ENCODE measurements at places on chromosomes 1 and 21.
A peak's percentile ranks its signal among the peaks of the same experiment; 100 is the strongest.

DNA sequence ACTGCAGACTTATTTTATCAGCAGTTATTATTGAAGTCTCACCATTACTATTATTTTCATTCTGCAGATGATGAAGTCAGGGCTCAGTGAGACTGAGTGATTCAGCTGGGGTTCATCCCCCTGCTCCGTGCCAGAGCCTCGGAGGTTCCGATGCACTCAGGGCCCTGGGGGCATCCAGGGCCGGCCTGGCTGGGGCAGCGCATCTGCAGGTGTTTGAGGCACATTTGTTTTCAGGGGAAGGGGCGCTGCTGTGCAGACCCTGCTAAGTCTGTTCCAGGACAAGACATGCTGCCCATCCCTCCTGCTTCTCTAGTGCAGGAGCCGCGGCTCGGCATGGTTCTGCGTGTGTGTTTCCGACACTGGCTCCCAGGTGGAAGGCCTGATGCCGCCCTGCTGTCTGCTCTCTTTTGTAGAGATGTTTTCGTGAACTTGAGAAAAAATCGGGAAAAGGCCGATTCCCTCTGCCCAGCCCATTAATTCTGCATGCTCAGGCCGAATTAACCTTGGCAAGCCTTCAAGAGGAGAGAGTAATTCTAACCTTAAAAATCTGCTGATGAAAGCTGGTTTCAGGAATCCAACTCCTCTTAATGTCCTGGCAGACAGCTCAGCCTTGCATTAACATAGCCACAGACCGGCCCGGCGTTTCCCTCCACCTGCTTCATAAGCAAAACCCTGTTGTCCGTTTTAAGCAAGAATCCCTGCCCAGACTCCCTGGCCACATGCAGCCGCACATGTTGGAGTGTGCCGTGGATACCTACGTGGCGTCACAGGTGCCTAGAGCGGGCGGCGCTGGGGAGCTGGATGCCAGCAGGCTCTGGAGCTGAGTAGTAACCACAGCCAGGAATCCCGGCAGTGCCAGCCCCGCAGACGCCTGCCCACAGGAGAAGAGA lies 316.0 kb upstream of the VAMP3 start:
- DNase-seq, result no peak

GRCh38 chr21:20802201-20802600 lies 196.0 kb upstream of the NCAM2 start:
- DNase-seq, result no peak

DNA sequence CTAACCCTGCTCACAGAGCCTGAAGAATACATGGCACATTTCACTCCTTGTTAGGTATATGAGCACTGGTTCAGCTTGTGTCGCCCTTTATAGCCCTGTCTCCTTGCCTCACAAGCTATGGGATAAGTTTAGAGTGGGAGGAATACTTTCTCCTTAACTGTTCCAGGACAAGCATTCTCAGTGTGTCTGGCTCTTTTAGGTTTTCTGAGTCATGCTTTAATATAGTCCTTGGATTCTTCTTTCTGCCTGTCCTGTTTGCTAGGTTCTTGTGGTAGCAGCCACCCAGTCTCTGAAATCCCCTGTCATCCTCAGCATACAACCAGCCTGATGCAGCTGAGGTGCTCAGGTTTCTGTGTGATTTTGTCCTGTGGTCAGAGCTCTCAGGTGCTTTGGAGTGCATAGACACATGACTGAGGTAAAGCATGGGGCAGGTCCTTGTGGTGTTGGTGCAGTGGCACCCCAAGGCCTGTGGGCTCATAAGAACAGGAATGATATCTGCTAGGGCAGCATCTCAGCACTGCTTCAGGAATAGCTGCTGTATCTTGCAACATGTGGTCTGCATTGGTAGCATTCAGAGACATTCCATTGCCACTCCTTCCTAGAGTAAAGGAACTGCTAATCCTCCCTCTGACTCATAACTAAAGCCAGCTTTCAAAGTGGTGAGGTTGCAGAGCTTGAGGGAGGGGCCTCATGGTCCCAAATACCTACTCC lies 14.2 kb upstream of the CASQ2 start:
- DNase-seq, result no peak

DNA sequence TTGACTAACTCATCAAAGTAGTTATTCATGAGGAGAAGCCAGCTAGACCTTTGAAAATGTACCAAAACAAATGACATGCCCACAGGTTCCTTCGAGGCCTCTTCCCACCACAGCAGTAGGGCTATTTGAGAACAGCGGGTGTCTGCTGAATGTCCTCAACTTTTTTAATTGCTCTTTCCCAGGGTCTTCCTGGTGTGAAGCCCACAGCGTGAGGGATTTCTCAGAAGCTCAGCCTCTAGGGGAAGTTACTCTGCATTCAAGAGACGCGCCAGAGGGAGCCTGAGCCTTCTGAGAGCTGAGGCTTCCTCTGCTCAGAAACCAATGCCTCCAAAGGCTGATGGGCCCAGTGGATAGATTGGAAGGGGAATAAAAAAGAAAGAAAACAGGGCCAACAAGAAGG lies 153.6 kb downstream of the OLFM3 start:
- DNase-seq, result no peak

DNA sequence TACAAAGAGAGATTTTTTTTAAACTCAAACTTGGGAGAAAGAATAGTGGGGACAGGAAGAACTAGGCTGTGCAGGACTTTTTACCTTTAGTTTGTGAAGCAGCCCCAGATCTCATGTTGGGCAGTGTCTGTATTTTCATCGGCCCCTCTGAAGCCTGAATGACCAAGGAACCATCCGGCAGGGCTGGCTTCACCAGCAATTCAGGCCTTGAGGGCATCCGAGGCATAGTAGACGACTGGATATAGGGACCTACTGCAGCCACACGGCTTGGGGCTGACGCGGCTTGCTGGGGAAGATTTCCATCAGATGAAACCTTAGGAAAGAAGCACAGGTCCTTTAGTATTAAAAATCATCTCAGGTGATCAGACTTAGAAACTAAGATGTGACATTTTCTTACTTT lies 43.7 kb downstream of the TP53BP2 start:
- no peak for DNase-seq

DNA sequence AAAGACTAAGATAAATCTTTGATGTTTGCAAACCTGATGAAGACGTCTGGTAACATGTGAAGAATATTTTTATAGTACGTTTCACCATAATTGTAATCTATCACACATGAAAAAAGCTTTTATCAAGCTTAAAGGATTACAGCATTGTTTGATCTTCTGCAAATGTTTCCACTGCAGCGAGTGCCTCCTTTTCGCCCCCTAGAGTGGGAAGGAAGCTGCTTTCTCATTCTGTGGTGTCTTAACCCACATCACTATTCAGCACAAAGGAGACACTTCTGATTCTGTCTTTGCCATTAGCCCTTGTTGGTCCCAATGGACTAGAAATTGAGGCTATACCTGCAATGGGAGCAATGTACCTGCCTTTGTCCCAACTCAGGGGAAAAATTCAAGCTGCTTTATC lies 46.0 kb upstream of the IL12RB2 start:
- no peak for DNase-seq

- DNase-seq, result no peak
Measured at GRCh38 chr1:84271441-84272151, 29.9 kb upstream of the SAMD13 start.

DNA sequence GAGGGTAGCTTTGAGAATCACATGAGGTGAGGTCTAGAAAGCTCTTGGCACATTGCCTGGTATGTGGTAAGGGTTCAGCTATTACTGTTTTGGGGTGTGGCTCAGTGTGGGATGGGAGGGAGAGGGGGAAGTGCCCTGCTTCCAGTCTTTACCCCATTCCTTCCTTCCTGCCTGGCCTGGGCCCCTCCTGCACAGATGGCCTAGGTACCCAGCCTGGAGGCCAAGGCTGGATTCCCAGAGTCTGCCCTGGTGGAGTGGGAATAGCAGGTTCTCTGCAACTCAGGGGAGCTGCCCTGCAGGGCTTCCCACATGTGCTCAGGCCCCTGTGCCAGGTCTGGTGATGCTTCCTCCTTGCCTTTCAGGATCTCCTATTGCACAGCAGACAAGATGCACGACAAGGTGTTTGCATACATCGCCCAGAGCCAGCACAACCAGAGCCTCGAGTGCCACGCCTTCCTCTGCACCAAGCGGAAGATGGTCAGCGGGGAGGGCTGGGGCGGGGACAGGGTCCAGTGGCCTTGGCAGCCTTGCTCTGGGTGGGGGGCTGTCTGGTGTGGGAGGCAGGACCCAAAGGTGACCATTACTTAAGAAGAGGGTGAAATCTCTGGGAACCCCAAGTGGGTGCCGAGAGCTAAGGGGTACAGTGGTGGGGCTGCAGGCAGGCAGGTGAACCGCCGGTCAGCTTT lies 13.5 kb downstream of the LDLRAP1 start:
- no peak for DNase-seq

DNA sequence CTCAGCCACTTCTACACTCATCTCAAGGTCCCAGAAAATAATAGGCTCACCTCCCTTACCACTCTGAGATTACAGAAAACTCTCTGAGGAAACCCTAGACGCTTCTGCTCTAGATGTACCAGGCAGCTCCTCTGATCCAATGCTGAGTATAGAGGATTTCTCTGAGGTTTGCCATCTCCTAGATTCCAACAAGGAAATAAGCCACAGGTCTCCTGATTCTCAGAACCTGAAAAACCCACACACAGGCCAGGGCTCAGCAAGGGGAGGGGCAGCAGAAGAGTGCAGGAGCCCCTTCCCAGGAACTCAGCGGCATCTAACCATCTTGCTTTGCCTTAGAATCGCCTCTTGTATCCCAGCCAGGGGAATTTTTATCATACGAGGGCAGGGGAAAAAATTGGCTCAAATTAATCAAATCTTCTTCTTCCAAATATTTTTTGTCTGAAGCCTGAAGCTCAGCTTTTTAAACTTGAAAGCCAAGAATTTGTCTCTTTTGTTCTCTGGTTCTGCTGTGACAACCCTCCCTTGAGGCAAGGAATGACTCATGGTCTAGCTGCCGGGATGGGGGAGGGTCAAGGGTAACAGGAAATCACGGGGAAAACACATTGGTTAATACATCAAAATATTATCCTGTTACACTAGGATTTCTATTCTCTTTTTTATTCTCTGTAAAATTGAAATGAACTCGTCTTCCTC lies 30.8 kb downstream of the GORAB start:
- no peak for DNase-seq

DNA sequence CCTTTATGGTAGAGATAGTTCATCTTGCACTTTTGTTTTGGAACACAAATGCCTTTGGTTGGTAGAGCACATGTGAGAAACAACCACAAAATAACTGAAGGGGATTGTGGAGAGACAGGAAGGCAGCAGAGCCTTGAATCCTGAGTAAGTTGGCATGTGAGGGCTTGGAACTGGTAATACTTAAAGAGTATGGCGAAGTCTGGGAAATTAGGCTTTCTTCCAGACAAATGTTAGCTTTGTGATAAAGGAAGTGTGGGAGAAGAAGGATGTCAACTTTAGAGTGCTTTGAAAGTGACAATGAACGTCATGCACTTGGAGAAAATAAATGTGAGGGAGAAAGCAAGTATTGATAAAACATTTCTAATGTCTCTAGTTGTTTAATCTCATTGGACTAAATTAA lies 476.3 kb upstream of the ZRANB2 start:
- DNase-seq, result no peak

GRCh38 chr1:171654942-171655745 lies 2.7 kb upstream of the MYOC start:
- peak; percentile 34 for DNase-seq

GRCh38 chr1:145912128-145912641 lies 2.3 kb upstream of the ITGA10 start:
- no peak for DNase-seq

- DNase-seq, result no peak
Measured at GRCh38 chr1:200262326-200262965, 147.4 kb downstream of the ZNF281 start.

DNA sequence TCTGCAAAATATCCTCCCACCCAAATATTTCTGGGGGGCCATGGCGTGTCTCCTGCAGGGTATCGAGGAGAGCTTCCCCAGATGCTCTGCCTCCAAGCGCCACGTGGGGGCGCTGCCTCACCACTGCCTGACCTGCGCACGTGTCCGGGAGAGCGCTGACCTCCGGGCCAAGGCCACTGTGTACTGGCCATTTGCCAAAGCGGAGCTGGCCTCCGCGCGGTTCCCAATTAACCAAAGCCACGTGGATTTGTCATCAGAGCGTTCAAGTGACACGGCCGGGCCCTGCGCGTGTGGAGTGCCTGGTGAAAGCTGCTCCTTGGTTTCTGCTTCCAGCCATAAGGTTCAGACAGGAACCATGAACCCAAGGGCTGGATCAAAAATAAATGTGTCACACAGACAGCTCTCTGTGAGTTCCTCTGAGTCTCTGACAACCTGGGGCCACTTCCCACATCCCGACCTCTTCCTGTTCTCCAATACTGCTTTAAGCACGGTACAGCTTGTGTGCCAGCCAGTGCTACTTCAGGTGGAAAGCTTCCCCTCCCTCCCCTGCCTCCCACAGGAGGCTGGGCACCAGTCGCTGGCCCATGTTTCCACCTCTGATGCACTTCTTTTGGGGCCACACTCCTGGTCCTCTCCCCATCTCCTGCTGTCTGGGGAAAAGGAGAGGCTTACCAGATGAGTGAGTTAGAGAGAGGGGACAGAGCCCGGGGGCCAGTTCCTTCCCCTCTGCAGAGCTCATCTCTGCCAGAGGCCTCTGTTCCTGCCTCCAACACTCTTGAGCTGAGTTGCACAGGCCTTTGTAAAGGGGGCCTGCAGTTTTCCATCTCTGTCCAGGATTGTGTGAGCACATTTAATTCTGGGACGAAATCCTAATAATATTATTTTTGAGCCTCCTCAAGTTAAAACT lies 26.1 kb downstream of the ZP4 start:
- no peak for DNase-seq

DNA sequence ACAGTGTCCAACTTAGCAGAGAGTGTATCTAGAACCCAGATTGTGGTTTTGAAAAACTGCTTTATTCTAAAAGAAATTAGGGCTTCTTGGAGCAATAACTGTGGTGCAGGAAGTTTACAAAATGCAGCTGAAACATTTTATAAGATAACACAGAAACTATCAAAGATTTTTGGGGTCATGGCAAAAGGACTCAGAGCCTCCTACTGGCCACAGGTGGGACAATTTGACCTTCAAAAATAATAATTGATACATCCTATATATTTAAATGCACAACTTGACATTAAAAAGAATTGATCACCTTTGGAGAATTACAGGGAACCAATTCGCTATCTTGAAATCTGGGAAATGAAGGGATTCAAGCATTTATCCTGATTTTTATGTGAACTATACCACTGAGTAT lies 235.2 kb downstream of the RPS6KC1 start:
- no peak for DNase-seq

DNA sequence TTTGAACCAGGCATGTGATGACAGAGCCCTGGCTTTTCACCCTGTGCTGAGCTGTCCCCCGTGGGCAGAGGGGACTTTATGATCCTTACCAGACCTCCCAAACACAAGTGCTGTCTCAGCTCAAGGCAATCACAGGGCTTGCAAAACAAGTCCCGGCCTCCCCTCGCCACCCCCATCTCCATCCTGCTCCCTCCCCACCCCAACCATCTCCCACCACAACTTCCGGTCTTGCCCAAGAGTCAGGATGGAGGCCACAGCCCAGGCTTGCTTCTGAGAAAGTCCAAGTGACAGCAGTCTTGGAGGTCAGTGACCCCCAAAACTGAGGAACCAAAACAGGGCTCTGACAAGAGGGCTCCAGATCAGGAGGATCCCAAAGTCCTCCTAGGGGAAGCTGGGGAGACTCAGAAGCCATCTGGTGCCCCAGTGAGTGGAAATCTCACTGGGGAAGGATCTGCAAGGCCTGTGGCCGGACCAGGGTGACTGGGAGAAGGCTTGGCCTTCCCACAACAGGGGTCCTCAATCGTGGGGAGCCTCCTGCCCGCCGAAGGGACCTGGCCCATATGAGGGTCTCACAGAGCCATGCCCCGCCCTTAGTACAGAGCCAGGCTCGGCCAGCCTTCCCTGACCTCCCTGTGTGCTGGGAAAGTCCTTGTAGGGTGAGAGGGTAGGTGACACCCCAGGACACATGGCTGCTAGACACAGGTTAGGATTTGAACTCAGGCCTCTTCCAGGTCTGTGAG lies 4.5 kb upstream of the SDC3 start:
- DNase-seq, result no peak
